ENCODE measurements at places on chromosomes 3 and 15.
A peak's percentile ranks its signal among the peaks of the same experiment; 100 is the strongest.

GRCh38 chr15:49248291-49248690 is 78.2 kb downstream of the GALK2 start:
- DNase-seq = no peak

DNA sequence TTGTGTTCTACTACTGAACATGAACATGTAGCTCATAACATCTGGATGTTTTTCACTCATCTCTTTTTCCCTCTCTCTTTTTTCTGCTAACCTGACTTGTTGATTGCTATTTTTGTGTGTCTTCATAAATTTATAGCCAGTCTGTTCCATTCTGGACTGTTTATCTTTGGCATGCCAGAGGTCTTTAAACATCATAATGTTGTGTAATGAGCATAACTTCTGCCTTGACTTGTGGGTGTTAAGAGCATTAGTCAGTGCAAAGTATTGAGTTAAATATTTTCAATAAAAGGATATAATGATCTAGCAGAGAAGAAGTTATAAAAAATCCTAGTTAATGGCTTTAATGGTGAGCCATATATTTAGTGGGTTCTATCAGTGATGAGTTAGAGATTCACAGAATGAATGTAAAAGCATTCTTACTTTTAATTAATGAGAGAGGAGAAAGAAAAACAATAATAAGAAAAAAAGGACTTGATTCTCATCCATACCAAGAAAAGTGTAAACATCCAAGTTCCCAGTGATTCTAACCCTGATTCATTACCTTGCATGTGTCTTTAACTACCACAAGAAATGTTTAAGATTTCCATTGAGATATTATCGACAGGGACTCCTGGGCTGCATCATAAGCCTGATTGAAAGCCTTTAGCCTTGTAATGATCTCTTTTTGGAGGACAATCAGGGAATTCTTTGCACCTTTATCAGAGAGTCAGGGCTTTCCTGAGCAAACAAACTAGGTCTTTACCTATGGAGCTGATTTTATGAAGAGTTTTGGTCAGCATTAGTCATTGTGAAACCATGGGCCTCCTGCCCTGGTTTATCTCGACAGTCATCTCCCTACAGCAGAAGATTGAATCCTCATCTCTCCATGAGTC is 22.9 kb downstream of the MITF start:
- DNase-seq = peak; percentile 23

DNA sequence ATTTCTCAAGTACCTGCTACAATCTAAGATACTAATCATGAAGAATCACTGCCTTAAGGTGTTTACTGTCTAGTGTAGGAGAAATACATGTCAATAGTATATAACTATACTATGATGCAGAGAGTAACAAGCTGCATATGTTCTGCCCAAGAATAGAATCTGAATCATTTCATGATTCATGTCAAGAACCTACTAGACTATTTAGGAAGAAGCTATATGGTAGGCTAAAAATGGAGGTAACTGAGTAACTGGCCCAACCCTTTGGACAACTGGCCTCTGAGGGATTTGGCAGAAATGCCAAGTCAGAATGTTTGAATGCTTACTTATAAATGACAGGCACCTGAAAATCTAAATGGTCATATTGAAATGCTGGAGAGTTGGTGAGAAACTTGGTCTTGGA is 59.9 kb upstream of the DGKG start:
- no peak for DNase-seq

DNA sequence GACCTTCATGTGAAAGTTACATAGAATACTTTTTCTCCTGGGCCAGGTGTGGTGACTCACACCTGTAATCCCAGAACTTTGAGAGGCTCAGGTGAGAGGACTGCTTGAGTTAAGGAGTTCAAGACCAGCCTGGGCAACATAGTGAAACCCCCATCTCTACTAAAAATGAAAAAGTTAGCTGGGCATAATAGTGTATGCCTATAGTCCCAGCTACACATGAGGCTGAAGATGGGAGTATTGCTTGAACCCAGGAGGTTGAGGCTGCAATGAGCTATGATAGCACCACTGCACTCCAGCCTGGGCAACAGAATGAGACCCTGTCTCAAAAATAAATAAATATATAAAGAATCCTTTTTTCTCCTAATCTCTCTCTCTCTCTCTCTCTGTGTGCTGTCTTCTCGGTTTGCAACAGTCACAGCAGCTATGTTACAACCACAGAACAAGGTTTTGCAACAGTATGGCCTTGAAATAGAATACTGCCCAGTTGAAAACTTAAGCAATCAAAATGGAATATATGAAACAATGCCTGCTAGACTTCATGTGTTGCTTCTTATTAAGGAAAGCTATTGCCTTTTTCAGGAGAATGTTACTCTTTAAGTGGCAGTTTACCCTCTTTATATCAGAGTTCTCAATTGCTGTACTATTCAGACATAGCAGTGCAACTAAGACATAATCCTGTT is 12.3 kb upstream of the DENND4A start:
- DNase-seq = no peak

DNA sequence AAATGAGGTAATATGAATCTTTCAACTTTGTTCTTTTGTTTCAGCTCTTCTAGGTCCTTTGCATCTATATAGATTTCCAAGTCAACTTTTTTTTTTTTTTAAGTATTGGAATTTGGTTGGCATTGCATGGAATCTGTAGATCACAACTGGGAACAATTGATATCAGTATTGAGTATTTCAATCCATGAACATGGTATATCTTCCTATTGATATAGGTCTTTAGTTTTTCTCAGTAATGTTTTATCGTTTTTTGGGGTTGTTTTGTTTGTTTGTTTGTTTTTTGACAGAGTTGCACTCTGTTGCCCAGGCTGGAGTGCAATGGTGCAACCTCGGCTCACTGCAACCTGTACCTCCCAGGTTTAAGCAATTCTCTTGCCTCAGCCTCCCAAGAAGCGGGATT is 137.2 kb downstream of the EEFSEC start:
- DNase-seq = no peak

GRCh38 chr3:43288366-43288765 is 2.0 kb downstream of the SNRK start:
- peak; percentile 45 for DNase-seq

DNA sequence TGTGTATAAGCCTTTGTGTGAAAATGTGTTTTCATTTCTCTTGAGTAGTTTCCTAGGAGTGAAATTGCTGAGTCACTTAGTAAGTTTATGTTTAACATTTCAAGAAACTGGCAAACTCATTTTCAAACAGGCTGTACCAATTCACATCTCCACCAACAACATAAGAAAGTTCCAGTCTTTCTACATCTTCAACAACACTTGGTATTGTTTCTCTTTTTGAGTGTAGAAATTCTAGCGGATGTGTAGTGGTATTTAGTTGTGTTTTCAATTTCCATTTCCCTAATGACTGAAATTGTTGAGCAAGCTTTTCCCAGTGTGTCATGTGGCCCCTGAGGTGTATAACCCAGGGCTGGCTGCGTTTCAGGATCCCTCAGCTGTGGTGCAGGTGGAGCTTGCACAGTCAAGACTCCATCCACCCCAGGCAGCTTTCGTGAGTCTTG is 258.5 kb downstream of the PDCD6IP start:
- DNase-seq = no peak

GRCh38 chr3:64763980-64764379 is 76.2 kb upstream of the ADAMTS9 start:
- DNase-seq = peak; percentile 18

DNA sequence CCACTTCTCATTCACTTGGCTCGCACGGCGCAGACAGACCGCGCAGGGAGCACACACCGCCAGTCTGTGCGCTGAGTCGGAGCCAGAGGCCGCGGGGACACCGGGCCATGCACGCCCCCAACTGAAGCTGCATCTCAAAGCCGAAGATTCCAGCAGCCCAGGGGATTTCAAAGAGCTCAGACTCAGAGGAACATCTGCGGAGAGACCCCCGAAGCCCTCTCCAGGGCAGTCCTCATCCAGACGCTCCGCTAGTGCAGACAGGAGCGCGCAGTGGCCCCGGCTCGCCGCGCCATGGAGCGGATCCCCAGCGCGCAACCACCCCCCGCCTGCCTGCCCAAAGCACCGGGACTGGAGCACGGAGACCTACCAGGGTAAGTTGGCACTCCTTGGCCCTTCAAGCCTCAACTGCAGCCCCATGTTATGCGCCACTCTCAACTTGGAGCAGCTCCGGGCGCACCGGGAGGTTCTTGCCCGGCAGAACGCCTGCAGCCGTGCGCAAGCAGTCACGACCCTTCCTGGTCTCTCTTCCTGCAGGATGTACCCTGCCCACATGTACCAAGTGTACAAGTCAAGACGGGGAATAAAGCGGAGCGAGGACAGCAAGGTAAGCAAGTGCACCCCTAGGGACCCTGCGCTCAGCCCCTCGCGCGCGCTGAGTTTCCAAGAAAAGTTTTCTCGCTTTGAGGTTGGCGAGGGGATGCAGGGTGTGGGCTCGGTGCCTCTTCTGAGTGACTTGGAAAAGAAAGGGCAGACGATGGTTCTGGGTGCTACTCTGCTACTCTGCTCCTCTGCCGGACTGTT is at the start of gene BHLHE40:
BHLHE40 (plus strand) TSS at position 10 of the 801 bp plus-strand sequence; CDS start at position 292, 282 bp downstream.
- DNase-seq = peak; percentile 58

- no peak for DNase-seq
These were observed 115.1 kb downstream of the DNAJB8 start for GRCh38 chr3:128351546-128351945.

DNA sequence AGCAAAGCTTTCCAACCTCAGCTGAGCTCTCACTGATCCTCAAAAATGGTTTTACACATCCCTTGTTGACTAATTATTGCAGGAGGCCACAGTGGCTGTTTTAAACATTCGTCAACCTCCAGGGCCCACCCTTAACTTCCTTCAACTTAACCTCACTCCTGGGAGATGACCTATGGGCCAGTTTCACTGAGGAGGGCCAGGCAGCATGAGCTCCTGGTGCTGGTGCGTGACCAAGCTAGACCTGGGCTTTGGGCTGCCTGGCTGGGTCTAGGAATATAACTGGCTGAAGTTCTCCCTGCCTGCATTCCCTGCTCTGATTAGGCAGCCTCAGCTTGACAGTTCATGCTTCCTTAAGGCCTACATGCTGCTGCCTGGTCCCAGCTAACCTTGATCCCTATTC is 273.7 kb upstream of the ATP11B start:
- no peak for DNase-seq

DNA sequence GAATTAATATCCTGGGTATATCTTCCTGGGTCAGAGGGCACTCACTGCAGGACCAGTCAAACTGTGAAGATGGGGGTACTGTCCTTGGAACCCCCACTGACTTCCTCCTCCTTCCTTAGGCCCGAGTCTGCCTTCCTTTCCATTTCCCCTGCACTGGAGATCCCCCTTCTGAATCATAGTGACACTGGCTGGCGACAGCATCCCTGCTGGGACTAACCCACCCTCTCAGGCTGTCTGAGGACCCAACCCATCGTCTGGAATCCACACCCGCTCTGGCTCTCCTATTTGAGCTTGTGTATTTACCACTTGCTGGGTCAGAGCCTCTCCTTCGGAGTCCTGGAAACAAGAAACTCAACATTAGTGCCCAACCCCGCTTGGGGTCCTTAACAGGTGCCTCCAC is 21.2 kb downstream of the TMEM40 start:
- no peak for DNase-seq

DNA sequence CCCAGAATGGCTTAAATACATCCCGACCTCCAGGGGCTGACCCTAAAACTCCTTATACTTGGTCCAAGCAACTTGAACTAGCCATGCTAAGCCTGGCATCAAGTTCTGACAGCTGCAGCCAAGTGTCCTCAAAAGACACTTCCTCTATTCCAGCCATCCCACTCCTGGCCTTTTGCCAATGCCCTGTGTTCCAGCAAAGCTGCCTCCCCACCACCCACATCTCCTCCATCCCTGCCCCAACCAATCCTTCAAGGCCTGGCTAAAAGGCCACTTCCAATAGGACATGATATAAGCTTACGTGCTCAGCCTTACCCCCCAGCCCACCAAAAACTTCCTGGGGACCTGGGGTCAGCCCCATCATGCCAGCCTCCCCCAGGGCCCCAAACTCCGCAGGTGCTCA is 40.9 kb downstream of the SEMA3G start:
- DNase-seq = no peak

All from dermis blood vessel endothelial cell (primary cell).